ENCODE measurements at places on chromosomes 5 and 9.

GRCh38 chr5:83066548-83067110, 10.6 kb downstream of the TMEM167A start:
- no peak for DNase-seq

GRCh38 chr5:64632251-64632650, 58.1 kb upstream of the SHISAL2B start:
- no peak for DNase-seq

DNA sequence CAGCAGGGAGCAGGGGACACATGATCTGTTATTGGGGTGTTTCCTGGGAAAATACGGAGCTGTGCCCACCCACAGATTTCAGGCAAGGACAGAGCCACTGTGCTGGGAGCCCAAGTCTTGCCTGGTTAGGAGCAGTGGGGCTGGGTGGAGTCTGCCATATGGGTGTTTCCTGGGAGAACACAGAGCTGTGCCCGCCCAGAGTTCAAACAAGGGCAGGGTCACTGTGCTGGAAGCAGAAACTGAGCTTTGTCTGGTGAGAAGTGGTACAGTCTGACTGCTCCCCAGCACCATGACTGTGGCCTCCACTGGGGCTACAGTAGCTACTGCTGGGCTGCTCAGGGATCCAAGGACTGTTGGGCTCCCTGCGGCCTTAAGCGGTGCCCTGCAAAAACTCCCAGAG, 135.5 kb downstream of the MCTP1 start:
- DNase-seq: no peak

- no peak for DNase-seq
Measured at GRCh38 chr9:136831002-136831719, 11.1 kb upstream of the AJM1 start.

GRCh38 chr9:104872656-104873488, 55.1 kb downstream of the ABCA1 start:
- peak; percentile 88 for DNase-seq

GRCh38 chr9:32722704-32723103, 60.6 kb upstream of the TMEM215 start:
- DNase-seq: no peak
